ENCODE measurements at places on chromosomes 16 and 17. TPM values are rescaled to one million over a fixed set of nuclear protein-coding genes. Genes with fewer than 3 reads are reported as not detected.

The CBFA2T3 gene
- 14.3 TPM for total RNA-seq

The IGSF6 gene
- 103 TPM for total RNA-seq

The NOL3 gene
- total RNA-seq: 55.6 TPM

GRCh38 chr17:27348196-27348595 is 54.3 kb downstream of the WSB1 start:
- DNase-seq: no peak

DNA sequence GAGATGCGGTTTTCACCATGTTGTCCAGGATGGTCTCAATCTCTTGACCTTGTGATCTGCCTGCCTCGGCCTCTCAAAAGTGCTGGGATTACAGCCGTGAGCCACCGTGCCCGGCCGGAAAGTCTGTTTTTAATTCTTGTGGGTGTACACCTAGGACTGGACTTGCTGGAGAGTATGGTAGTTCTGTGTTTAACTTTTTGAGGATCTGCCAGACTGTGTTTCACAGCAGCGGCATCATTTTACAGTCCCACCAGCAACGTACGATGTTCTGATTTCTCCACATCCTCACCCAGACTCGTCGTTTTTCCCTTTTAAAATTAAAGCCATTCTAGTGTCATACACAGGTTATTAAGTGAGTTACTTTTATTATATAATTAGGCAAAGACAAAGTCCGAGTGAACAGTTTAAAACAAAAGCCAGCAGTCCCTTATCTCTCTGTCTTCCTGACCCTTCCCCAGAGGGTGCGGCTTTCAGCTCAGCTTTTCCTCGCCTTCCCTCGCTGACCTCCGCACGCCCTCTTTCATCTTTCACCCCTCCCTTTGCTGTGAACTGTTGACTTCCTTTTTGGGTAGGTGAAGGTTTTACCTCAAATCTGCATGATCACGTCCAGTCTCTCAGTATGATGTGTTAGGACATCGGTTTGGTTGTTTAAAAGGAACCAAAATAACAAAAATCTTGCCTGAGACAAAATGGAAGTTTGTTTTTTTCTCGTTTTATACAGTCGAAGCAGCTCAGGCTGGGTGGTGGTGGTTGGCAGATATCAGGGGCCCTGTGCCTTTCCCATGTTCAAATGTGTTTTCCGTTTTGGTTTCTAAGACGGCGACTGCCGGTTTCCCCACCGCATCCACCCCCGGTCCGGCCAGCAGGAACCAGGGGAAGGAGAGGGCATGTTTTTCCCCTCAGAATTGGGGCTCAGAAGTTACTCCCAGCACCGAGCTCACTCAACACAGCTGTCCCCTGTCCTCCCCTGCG is 18.0 kb downstream of the FAM234A start:
- no peak for DNase-seq

GRCh38 chr17:50816771-50817751 is 18.3 kb upstream of the WFIKKN2 start:
- DNase-seq: peak; percentile 66

DNA sequence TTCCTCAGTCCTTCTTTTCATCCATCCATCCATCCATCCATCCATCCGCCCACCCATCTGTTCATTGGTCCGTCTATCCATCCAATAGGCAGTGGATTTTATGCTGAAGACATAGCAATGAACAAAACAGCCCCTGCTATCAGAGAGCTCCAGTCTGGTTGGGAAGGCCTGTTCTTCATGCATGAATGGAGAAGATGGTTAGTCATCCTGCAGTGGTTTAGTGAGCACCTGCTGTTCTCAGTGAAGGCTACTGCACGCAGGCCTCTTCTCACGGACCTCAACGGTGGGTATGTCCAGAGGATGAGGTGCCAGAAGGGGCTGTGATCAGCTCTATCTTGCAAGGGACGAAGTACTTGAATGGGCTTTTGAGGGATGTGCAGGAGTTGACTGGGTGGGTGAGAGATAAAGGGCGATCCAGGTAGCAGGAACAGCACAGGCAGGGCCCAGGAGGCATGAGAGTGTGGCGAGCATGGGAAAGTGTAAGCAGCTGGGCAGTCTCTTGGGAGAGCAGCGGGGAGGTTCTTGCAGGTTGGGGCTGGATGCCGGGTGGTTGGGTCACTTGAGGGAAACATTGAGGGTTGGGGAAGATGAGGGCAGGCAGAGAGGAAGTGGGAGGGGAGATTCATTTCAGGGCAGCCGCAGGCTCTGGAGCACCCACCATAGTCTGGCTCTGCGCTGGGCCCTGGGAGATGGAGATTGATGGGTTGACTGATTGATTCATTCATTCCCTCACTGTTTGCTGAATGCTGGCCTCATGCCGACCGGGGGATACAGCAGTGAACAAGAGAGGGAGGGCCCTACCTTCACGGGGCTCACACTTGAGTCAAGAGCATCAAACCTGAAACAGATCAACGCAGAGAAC is 115.0 kb upstream of the CIBAR2 start:
- DNase-seq: no peak

- DNase-seq: no peak
Observed at GRCh38 chr16:71675380-71675779, 49.1 kb downstream of the PHLPP2 start.

The TEKT5 gene
- total RNA-seq: not detected

Measured in lower lobe of right lung (tissue), 2 donors.